ENCODE measurements at places on chromosomes 1 and 21.

DNA sequence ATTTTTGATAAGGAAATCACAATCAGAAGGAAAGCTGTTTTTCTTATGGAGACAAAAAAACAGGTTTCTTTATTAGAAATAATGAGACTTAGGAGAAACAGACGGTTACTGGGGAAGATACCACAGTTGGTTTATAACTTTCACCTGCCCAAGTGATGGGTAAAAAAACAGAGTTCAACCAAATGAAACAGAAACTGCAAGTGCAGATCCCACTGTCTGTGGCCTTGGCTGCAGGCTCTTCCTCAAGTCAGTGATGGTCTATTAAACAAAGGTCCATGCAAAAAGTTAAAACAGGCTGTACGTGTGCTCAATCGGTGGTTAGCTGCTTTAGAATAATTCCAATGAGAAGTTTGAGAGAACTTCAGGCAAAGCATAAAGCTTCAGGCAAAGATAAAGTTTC, 112.1 kb upstream of the NEGR1 start:
- DNase-seq: no peak

DNA sequence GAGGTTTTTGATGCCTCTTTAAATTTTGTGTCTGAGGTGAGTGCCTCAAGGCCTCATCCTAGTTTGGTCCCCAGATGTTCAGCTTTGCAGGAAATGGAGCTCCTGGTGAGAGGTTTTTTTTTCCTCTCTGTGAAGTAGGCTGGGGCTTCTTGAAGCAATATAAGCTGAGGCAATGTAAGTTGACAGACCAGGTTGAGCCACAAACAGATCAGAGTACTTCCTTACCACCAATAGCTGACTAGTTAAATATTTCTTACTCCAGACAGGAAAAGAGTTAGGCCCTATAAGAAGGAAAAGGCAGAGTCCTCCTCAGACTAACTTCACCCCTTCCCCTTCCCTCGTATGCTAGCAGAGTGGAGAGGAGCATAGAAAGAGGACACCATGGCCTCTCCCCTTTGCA, 341.0 kb downstream of the LMO4 start:
- DNase-seq: no peak

DNA sequence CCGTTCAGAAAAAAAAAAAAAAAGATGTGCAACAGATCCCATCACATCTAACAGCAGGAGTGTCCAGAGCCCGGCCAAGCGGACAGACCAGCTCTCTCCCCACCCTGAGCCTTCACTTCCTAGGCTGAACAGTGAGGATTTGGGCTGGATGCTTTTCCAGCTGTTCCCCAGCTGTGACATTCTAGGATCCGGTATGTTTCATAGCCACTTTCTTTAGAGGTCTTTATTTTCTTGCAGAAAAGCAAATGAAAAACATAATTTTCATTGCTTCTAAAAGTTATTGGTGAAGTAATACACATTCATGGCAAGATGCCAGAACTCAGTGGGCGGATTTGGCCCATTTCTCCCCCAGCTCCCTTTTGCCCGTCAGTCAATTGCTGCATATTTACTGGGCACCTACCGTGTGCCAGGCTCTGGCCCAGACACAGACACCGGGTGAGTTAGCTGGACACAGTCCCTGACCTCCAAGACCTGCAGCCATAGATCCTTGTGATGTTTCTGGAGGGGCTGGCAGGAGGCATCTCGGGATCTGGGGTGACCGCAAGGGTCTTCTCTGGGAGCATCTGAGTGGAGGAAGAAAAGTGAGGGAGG, 213.7 kb upstream of the VAMP3 start:
- DNase-seq: no peak

DNA sequence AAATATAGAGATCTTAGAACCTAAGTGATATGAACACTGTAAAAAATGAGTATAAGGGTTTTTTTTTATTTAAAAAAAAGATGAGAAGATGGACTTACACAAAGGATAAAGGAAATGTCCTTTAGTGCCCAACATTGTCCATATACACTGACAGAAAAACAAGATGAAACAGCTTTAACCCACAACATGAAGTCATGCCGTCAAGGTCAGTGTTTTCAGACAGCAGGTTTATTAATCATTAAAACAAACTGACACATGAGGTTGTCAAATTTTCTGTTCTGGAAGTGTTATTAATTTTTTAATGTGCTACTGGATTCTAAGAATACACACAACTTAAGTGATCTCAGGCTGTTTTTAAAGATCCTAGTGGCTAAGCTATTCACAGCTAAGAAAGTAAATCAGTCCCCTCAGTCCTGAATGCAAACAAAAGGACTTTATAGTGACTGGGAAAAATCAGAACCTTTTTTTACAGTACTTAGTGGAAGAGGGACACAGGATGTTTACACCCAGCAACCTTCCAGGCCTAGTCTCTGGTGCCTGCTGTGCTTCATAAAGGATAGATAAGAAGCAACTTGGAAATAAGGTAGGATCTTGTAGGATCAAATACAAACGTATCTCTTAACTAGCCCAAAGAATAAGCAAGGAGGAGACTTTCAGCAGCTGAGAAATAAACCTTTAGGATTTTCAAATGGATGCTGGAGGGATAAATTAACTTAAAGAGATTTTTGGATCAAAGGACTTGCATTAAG, 21.9 kb upstream of the PKN2 start:
- no peak for DNase-seq

- no peak for DNase-seq
Observed at GRCh38 chr1:106727171-106727570, 329.3 kb upstream of the PRMT6 start.

- DNase-seq: no peak
Observed at GRCh38 chr1:203511930-203512329, 18.0 kb downstream of the OPTC start.

DNA sequence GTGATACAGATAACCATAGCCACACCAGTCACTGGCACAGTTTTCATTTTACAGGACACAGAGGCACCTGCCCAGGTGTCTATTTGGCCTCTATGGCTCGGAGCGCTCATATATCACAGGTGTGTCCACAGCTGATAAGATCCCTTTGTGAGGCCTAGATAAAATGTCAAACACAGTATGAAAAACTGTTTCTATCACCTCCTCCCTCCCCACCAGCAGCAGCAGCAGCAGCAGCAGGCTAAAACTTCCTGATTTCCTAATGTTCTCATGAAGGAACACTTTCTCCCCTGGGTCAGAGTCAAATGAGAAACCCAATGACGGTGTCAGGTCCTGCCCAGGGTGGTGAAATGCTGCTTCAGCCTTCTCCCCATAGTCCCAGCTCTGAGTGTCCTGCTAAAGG, 24.4 kb downstream of the ELAPOR1 start:
- DNase-seq: no peak

DNA sequence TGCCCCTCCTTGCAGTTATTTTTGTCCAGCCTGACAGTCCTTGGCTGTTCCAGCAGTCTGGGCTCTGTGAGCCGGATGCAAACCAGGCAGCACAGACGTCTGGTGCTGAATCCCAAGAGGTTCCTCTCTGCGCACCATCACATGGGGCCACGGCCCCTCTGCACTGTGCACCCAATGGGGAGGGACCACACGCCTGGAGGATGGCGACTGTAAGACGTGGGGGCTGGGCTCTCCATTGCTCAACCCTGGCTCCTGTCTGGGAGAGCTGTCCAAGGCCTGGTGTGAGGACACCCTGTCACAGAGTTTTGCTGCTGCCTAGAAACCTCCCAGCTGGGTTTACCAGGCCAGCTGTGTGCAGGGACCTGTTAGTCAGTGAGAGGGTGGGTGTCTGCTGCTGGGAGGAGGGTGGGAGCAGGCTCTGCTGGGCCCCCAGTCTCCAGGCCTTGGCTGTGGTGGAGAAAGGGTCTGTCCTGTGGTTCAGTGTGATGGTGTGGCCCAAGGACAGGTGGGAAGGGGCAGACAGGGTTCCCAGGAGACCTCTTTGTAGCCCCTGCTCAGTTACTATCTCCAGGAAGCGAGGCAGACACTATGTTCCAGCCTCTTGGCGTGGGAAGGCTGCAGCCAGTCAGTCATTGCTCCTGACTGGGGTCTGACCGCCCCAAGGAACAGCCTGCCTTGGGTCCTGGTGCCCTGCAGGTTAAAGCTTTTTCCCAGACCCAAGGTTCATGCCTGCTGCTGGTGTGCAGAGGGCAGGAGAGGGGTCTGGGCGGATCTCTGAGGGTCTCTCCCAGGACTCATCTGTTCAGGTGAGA, 13.8 kb downstream of the HEYL start:
- no peak for DNase-seq

- no peak for DNase-seq
Observed at GRCh38 chr1:11794446-11795237, 11.1 kb downstream of the MTHFR start.

GRCh38 chr1:73104749-73105148, 822.4 kb upstream of the NEGR1 start:
- DNase-seq: no peak

DNA sequence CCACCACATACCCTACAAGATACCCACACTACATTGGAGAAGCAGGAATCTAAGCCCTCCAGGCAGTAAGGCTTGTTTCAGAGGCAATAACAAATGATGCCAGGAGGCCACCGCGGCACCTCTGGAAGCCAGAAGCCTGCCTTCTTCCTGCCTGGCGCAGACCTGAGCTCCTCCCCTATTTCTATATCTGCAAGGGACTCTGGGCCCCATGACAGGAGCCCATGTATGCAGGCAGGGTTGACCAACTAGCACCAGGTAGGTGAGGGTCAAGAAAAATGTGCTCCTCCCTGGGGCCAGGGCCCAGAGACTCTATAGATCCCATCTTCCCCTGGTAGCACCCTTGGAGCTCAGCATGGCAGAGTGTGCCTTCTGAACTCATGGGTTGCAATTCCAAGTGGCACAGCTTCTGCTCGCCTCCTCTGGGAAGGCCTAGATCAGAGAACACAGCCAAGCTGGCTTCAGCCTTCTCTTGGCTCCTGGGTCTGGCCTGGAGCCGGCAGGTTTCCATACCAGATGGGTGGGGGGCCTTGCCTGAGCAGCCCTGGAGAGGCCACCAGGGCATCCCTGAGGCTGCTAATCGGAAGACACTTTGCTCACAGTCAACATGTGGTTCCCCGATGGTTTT, 85.1 kb downstream of the STUM start:
- DNase-seq: no peak

GRCh38 chr1:44405031-44405797, at the start of gene RNF220:
RNF220 (plus strand) TSS chr1:44405255.
- peak; percentile 46 for DNase-seq

- DNase-seq: no peak
Observed at GRCh38 chr1:184745110-184745509, 9.5 kb downstream of the EDEM3 start.

GRCh38 chr21:45981151-45982091, at the start of gene COL6A1:
COL6A1 (plus strand) TSS chr21:45981770; CDS start chr21:45981851, 81 bp downstream.
- DNase-seq: no peak

- DNase-seq: no peak
Observed at GRCh38 chr21:25885405-25885804, 150.6 kb downstream of the GABPA start.

DNA sequence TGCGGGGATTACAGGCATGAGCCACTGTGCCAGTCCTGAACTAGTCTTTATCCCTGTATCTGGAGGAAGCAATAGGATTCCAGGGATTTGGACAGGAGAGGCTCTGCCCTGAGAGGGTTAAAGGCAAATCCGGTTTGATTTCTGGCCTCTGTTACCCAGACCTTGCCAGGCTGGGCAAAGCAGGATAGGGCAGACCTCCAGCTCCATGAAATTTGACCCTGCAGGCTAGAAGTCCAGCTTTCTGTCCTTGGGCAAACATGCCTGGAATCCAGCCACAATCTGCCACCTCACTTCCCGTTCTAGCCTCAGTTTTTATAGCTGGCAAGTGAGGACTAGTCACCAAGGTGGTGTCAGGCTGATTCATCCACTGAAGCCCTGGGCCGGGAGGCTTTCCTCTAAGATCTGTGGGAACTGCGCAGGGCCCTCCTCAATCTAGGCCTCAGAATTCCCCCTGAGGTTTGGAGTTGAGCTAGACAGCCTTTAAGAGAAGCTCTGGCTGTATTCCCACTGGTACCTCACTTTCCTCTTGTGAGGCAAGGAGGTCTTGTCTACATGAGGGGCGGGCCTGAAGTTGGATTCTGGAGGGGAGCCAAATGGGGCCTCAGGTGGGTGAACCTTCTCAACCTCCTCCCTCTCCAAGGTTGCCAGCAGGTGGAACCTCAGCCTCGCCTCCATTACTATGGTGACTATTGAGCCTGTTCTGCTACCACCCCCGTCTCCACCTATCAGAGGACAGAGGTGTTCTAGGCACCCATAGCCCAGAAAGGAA, 7.0 kb upstream of the P3R3URF start:
- DNase-seq: no peak

- no peak for DNase-seq
Observed at GRCh38 chr1:38025664-38026063, 13.1 kb downstream of the UTP11 start.

DNA sequence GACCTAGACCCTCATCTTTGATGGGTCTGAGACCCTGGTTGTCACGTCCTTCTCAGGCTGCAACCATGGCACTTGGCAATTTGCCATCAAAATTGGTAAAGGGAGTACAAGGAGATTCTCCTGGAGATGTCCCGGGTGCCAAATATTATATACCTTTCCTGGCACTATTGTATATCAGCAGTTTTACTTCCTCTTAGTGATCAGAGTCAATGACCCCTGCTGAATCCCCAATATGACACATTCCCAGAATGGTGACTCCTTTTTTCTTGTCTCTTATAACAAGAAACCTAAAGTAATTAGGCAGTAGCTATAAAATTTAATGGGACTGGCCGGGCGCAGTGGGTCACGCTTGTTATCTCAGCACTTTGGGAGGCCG, 39.6 kb upstream of the CDC42BPA start:
- DNase-seq: no peak

DNA sequence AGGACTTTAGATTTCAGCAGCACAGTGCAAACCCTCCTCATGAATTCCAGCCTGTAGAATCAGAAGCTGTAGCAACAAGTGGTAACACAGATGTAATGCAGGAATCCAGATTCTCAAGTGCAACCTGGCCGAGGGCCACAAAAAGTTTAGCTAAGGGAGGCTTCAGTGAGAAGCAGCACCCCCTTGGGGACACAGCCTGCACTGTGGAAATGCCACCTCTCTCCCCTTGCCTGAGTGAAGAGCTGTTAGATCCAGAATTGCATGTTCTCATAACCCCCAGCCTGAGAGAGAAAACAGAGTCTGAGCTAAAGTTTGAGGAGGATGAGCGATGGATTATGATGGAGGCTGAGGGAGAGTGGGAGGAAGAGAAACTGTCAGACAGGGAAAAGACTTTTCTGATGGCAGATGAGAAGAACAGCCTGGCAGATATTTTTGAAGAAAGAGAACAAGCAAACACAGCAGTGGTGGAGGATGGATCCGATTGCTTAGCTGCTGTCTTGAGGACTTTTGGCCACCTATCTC, 80.5 kb upstream of the BMP8A start:
- DNase-seq: no peak
